Stimulated activated CD8-positive, alpha-beta memory T cell treated with anti-CD3 and anti-CD28 coated beads, Interleukin-12 subunit alpha, Interleukin-12 subunit beta, amount 100 ng/mL, for 4 hours (primary cell): ENCODE measurements at places on chromosomes 2 and 18.

DNA sequence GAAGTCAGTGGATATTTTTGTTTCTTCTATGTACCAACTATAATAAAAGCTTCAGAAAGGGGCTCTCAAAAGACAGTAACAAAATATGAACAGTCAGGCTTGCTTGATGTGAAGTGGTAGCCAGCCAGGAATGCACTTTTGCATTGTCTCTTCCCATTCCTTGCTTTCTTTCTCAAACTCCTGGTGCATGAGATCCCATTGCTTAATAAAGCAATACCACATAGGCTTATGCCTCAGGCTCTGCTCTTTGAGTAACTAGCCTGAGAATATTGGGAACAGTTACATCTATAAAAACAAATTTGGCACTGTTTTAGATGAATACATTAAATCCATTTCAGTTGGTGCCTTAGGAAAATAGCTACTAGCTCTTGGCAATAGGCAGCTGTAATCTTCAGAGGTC, 62.6 kb upstream of the ST6GAL2 start:
- no peak for DNase-seq

- no peak for DNase-seq
Measured at GRCh38 chr2:74671479-74671878, 17.4 kb downstream of the SEMA4F start.

DNA sequence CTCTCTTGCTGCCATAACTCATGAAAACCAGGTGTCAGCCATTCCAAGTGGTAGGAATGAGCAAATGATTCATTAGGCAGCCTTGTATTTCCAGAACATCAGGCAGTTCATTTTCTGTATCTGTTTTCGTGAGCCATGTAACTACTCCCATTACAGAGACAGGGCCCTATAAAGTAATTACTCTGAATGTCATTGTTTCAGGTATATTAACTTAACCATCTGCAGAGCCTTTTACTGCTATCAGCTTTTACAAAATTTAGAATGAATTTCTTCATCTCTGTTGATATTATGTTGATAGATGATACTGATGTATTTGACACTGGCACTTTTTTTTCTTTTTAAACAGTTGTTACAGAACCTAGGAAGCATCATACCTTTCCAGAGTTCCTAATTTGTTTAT, 69.9 kb downstream of the MGAT5 start:
- DNase-seq: no peak

- DNase-seq: no peak
Measured at GRCh38 chr2:98882971-98883779, 52.9 kb downstream of the CRACDL start.

DNA sequence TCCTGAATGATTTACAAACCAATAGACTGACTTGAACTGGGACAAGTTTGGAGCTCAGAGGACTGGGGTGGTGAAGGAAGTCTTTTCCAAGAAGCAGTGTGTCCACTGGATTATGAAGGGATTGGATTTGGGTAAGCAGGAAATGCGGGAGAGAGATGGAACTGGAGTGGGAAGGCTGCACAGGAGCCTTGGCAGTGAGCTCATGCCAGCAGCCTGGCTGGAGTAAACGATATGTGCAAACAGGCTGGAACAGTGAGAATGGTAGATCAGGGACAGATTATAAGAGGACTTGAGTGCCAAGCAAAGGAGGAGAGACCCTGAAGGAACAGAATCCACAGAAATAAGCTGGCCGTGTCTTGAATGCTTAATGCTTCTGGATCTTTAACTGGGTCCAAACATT, 121.9 kb upstream of the GATA6 start:
- no peak for DNase-seq

DNA sequence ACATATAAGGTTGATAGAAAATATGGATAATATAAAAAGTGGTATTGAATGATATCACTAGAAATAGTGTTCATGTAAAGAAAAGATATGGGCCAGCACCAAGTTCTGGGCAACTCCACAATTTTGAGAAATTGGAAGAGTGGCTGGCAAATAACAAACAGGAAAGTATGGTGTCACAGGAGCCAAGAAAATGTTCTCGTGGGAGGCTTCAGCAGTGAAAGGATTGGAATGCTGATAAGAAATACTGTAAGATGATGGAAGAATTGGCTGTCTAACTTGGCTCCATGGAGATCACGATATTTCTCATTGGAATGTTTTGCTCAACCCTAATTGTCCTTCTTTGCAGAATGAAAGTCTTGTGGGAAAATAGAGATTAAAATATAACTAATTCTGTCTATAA, 856.8 kb downstream of the DPP10 start:
- DNase-seq: no peak
